Left forelimb (tissue), 1 donor: ENCODE measurements at places on chromosomes 6 and 20.

- DNase-seq, result no peak
Measured at GRCh38 chr6:16602035-16602434, 159.2 kb downstream of the ATXN1 start.

GRCh38 chr6:73394577-73395354 is at the start of gene DDX43:
Gene DDX43, plus strand, starts transcription at chr6:73394828. Its CDS starts 78 bp downstream, at chr6:73394906.
- DNase-seq, result no peak

- DNase-seq, result no peak
Measured at GRCh38 chr6:124027392-124027791, 223.7 kb downstream of the NKAIN2 start.

DNA sequence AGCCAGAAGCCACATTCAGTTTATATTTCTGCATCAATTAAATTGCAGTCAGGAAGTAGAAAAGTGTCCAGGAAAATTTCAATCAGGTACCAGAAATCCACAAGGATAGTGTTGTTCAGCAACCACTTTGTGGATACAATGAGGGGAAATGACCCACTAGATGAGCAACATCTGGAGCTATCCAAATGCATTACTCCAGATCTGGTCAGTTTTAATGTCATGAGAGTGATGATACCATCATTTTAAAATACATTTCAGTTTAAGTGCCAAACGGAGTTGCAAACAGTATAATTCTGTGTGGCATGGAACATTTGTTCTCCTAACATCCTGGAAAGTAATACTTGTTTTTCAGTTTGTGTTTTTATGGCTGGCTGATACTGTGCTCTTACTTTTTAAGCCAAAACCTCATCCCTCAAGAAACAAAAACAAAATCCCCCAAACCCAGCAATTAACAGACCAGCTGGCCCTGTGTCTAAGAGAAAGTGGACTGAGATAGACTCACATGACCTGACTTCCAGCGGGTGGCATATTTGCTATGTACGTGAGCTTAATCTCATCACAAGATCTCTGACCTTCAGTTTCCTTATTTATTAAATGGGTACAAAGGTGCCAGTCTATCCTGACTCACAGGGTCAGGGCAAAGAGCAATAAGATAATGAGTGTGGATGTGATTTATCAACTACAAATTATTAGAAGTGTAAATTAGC is 58.8 kb upstream of the CNKSR3 start:
- no peak for DNase-seq

DNA sequence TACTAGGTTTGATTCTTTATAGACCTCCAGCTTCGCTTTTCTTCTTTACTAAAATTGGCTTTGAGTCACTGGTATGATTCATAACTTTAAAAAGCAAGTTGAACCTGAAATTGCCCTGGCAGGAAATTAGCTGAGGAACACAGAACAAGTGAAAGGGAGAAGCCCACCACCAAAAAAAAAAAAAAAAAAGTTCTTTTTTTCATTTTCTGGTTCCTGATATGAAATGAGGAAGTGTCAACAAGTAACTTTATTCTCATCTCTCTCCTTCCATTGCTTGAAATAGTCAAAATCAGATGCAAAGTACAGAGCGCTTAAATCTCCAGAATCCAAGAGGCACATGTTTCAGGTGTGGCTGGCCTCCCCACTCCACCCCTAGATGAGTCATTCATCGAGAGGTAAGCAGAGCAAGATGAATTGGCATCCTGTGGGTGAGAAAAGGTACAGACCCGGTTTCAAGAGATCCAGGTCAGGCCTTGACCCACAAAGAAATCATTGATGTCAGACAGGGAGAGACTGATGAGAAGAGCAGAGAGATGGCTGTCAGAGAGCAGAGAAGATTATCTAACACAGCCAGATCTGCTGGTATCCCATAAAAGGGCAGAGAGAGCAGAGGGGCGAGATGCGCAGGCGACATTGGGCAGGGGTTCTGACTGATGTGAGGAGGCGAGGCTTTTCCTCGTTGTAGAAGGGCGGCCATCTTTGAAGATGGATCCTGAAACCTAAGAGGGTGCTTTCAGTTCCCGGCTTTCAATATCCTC is 54.8 kb upstream of the MBOAT1 start:
- DNase-seq, result no peak

DNA sequence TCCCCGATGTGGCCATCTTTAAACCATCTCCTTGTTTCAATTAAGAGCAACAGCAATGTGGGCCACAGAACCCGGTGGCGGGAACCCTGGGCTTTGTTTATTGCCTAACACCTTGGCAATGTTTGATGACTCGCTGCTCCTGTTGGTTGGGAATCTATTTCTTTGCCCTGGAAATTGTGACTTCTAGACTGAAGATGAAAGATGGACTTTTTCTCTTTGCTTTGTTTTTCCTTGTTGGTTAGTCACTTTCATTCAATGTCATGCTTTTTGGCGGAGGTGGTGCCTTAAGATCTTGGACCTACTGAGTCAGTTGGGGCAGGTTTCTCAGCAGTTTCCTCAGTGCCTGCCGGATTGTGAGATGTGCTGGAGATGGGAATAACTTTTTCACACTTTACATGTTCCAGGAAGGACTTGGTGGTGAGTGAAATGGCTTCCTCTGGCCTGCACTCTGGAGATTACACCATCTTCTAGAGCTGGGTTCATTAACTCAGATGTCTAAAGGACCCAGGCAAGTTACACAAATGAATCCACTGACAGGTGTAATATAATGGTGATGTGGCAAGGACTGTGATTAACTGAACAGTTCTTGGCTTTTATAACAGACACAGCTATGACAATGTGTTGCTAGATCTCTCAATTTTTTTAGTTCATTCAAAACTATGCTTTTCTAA is 56.3 kb downstream of the TSHZ2 start:
- DNase-seq, result no peak

GRCh38 chr20:63363013-63363957 is 2.1 kb upstream of the CHRNA4 start:
- DNase-seq, result no peak

DNA sequence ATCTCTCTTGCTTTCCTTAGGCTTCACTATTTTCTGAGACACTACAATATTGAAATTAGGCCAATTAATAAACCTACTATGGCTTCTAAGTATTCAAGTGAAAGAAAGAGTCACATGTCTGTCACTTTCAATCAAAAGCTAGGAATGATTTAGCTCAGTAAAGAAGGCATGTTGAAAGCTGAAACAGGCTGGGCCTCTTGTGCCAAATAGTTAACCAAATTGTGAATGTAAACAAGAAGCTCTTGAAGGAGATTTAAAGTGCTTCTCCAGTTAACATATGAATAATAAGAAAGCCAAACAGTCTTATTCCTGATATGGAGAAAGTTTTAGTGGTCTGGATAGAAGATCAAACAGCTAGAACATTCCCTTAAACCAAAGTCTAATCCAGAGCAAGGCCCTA is 236.3 kb downstream of the OTOR start:
- DNase-seq, result no peak

DNA sequence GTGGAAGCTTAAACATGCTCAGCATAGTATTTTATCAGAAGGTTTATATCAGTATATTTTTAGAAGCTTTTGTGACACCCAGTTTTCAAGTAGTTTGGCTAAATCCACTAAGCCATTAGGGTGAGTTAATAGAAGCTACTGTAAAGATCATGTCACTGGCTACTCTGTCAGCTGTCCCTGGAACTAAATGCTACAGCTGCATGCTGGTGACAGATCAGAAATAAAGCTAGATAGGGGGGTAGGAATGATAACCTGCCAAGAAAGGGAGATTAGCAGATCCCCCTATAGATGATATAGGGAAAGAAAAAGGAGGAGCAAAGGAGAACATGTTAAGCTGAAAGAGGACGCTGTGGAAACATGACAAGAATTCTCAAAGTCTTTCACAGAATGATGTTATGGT is 363.2 kb downstream of the QKI start:
- DNase-seq, result no peak

DNA sequence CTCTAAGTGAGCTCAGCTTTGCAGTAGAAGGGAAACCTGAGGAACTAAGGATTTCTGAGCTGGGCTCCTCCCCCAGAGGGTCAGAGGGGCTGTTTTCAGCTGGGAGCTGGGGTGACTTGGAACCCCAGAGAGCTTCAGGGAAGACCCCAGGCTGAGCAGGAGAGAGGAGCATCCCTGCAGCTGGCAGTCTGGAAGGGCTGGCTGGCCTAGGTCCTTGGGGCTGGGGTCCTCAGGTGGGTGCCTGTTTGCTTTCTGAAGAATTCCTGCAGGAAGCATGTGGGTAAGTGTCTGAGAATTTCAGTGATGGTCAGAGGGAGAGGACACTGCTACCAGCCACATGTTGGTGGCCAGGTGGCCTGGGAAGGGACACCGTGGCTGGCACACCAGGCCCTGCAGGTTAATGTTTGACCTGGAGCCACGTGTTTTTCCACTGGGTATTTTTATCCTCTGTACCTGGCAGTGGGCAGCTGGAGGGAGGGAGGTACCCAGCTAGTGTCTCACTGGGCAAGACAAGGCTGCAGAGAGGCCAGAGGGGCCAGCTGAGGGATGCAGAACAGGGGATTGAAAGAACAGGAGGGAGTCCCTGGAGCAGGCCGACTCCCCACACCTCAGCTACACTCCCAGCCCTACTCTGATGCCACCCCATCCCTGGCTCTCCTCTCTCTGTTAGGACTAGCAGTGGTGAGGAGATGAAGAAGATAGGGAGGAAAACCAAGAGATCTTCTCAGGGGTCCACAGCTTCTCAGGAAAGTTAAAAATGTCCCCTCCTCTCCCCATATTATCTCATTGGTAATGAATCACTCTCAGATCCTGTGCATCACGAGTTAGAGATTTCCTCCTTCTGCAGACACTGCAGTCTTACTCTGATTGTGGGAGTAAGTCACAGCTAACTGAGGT is 143.6 kb downstream of the VEGFA start:
- no peak for DNase-seq

- no peak for DNase-seq
Measured at GRCh38 chr20:15823718-15824117, 749.5 kb downstream of the KIF16B start.

GRCh38 chr6:161242779-161243693 is 30.8 kb downstream of the AGPAT4 start:
- DNase-seq, result no peak

- DNase-seq, result no peak
Measured at GRCh38 chr6:2875359-2876191, 27.5 kb downstream of the SERPINB9 start.

- DNase-seq, result no peak
Measured at GRCh38 chr6:11467364-11467763, 70.2 kb upstream of the TMEM170B start.

DNA sequence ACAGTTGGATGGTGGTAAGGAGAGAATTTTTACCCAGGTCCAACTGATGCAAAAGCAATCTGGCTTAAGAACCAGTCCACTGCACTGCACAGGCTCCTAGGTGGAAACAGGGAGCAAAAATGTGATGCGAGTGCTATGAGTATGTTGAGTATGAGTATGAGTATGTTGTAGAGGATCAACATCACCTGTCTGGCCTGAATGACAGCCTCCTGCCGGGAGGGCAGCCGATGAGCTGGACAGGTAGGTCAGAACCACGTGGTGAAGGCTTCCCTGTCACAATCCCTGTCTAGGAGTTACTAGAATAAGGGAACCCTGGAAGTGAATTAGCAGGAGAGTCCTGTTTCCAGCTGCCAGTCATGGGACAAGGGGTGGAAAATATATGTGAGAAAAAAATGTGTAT is 44.3 kb upstream of the SNX9 start:
- DNase-seq, result no peak

- DNase-seq, result no peak
Measured at GRCh38 chr6:107033126-107033525, 5.1 kb downstream of the MTRES1 start.

GRCh38 chr6:83985308-83985713 is 48.3 kb upstream of the MRAP2 start:
- DNase-seq, result no peak
